ENCODE measurements at places on chromosomes 1 and 21. TPM values are rescaled to one million over a fixed set of nuclear protein-coding genes. Genes with fewer than 3 reads are reported as not detected.

GRCh38 chr1:185363205-185363604, 46.2 kb upstream of the IVNS1ABP start:
- DNase-seq: no peak
- no peak overlapping the region for H3K27ac ChIP-seq
- peaks cover 11% of the 10 kb centered on the region for H3K4me1 ChIP-seq
- peaks cover 15% of the 10 kb centered on the region for H3K36me3 ChIP-seq
- H3K4me3 ChIP-seq: no peak overlapping the region
- no peaks in the 10 kb centered on the region for H3K27me3 ChIP-seq

GRCh38 chr1:19112891-19113696, 97.0 kb downstream of the UBR4 start:
- H3K27ac ChIP-seq: no peak overlapping the region
- no peaks in the 10 kb centered on the region for H3K27me3 ChIP-seq
- peaks cover 38% of the 10 kb centered on the region for H3K36me3 ChIP-seq
- no peaks in the 10 kb centered on the region for H3K4me1 ChIP-seq

GRCh38 chr1:233453433-233454200, 126.1 kb downstream of the MAP3K21 start:
- no peaks in the 10 kb centered on the region for H3K36me3 ChIP-seq
- no peak overlapping the region for H3K4me3 ChIP-seq
- no peak overlapping the region for H3K27ac ChIP-seq
- no peaks in the 10 kb centered on the region for H3K27me3 ChIP-seq
- no peak for DNase-seq
- no peaks in the 10 kb centered on the region for H3K4me1 ChIP-seq

DNA sequence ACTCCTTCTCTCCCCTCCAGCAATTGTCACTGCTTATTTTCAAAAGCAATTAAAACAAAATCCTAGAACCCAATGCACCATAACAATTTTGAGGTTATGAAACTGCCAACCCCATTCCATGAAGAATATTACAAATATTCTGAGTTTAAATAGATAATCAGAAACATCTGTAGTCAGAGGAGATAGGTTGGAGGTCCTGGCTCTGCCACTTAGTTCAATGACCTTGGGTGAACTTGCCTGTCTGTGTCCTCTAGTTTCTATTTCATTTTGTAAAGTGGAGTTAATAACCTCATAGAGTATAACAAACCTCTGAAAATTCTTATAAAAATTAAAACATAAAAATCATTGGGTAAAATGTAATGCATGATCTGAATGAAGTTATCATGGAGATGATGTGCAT, 164.6 kb downstream of the KCTD3 start:
- peaks cover 6% of the 10 kb centered on the region for H3K36me3 ChIP-seq
- no peaks in the 10 kb centered on the region for H3K4me1 ChIP-seq
- H3K4me3 ChIP-seq: no peak overlapping the region
- H3K27ac ChIP-seq: no peak overlapping the region
- DNase-seq: no peak

DNA sequence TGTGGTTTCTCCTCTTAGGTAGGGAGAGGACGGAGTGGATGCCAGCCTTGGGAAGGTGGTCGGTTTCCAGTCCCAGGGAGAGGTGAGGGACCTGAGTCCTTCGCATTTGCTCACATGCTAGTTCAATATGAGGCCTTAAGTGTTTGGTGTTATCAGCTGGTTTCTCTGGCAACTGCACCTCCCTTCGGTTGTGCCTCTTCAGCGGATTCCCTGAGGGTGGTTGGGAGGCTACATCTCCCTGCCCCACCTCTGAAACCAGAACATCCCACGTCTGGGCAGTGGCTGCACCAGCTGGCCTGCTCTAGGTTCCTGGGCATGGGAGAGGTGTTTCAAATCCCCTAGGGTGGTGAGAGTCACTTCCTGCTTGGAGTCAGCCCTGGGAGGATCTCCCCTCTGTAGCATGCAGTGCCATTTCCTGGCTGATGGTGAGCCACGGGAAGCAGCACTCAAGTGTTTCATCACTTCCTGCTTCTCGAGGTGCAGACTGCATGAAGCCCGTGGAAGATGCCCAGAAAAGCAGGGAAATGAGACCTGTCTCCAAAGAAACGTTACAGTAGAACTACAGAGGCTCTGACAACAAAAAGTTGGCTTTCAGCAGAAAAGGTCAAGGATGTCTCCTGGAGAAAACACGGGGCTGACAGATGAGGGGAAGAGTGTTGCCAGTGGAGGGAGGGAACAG, 4.5 kb downstream of the TMEM125 start:
- no peak overlapping the region for H3K4me3 ChIP-seq
- H3K36me3 ChIP-seq: no peaks in the 10 kb centered on the region
- H3K27me3 ChIP-seq: peaks cover 3% of the 10 kb centered on the region
- H3K4me1 ChIP-seq: peaks cover 27% of the 10 kb centered on the region
- DNase-seq: no peak

- peak; percentile 60 for DNase-seq
- peaks cover 29% of the 10 kb centered on the region for H3K4me1 ChIP-seq
- peak overlapping the region; percentile 90 for H3K27ac ChIP-seq
- H3K27me3 ChIP-seq: no peaks in the 10 kb centered on the region
These were observed 26.6 kb downstream of the SLX9 start for GRCh38 chr21:44966135-44967081.

GRCh38 chr1:159979257-159979656, 25.2 kb upstream of the SLAMF9 start:
- no peak overlapping the region for H3K27ac ChIP-seq
- peaks cover 10% of the 10 kb centered on the region for H3K4me1 ChIP-seq

GRCh38 chr1:15420853-15421465, 11.3 kb downstream of the EFHD2 start:
- H3K4me1 ChIP-seq: peaks cover 9% of the 10 kb centered on the region
- H3K27me3 ChIP-seq: no peaks in the 10 kb centered on the region
- H3K4me3 ChIP-seq: no peak overlapping the region
- no peak overlapping the region for H3K27ac ChIP-seq
- DNase-seq: no peak
- no peaks in the 10 kb centered on the region for H3K36me3 ChIP-seq

DNA sequence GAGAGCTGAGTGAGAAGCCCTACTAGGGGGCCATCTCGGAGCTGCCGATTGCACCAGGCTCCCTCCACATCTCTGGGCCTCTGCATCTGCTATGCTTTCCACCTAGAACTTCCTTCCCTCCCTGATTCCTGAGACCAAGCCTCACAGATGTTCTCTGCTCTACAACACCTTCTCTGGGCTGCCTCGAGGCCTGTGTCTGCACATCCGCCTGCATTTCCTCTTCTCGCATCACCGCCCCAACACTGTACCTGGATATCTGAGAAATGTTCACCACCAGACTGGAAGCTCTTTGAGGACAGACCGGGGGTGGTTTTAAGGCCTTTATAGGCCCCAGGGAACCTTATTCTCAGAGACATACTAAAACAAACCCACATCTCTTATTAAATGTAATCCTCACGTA, 20.7 kb downstream of the CTNNBIP1 start:
- no peaks in the 10 kb centered on the region for H3K27me3 ChIP-seq
- peaks cover 2% of the 10 kb centered on the region for H3K36me3 ChIP-seq
- peak overlapping the region; percentile 85 for H3K27ac ChIP-seq
- peaks cover 39% of the 10 kb centered on the region for H3K4me1 ChIP-seq
- no peak overlapping the region for H3K4me3 ChIP-seq
- DNase-seq: no peak

GRCh38 chr1:84769636-84770035, 79.4 kb upstream of the SSX2IP start:
- H3K4me1 ChIP-seq: peaks cover 24% of the 10 kb centered on the region
- no peak for DNase-seq
- no peak overlapping the region for H3K4me3 ChIP-seq
- no peak overlapping the region for H3K27ac ChIP-seq

GRCh38 chr1:9039761-9040658, 13.8 kb upstream of the SLC2A7 start:
- H3K27ac ChIP-seq: no peak overlapping the region
- H3K36me3 ChIP-seq: peaks cover 6% of the 10 kb centered on the region
- H3K4me1 ChIP-seq: no peaks in the 10 kb centered on the region
- no peak for DNase-seq
- no peak overlapping the region for H3K4me3 ChIP-seq
- peaks cover 4% of the 10 kb centered on the region for H3K27me3 ChIP-seq

DNA sequence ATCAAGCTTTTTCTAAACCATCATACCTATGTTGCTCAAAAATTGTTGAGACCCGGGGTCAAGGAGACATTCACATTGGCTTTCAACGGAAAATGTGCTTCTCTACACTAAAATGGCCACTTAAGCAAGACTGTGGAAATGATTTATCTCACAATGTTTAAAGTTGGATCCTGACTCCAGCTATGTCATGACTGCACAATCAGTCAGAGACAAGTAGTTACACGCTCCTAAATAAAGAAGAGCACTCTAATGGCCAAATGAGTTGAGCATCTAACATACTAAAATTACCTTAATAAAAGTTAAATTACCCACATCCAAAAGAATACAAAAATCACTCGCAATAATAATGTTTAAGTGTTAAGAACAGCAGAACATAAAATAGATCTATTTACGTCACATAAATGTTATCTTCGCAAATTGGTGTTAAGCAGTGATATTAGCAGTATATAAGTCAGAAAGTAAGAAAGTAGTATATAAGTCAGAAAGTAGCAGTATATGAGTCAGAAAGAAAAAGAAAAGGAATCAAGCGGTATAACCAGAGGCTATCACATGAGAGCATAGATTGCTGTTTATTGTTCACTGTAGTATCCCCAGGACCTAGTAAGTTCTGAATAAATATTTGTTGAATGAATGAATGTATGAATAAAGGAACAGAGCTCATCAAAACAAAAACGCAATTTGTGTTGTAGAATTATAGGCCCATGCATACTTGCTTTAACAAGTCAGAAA, 28.4 kb downstream of the ZNF281 start:
- H3K36me3 ChIP-seq: no peaks in the 10 kb centered on the region
- no peaks in the 10 kb centered on the region for H3K27me3 ChIP-seq
- H3K4me1 ChIP-seq: peaks cover 19% of the 10 kb centered on the region
- H3K27ac ChIP-seq: no peak overlapping the region
- DNase-seq: no peak
- no peak overlapping the region for H3K4me3 ChIP-seq

GRCh38 chr1:6495540-6496364, 4.3 kb upstream of the PLEKHG5 start:
- H3K36me3 ChIP-seq: no peaks in the 10 kb centered on the region
- peak overlapping the region; percentile 75 for H3K4me3 ChIP-seq
- H3K4me1 ChIP-seq: peaks cover 35% of the 10 kb centered on the region
- no peak for DNase-seq
- H3K27me3 ChIP-seq: no peaks in the 10 kb centered on the region
- H3K27ac ChIP-seq: no peak overlapping the region

DNA sequence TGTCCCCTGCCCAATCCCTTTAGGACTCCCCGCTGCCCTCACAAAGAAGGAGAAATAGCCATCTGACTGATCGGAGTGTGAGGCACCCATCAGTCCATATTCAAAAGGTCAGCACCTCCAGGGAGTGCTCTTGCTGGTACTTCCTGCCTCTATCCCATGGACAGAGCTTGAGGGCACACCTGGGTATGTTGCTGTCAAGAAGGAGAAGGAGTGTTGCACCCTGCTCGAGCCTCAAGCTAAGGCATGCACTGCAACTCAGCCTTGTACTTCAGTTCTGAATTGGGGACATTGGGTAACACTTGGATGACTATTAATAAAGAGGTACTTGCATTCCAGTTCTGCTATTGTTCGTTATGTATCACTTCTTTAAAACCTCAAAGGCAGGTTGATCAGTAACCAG, 190.3 kb upstream of the ZC3H12A start:
- no peak for DNase-seq
- H3K27me3 ChIP-seq: peaks cover 42% of the 10 kb centered on the region
- H3K36me3 ChIP-seq: no peaks in the 10 kb centered on the region
- no peak overlapping the region for H3K27ac ChIP-seq
- no peaks in the 10 kb centered on the region for H3K4me1 ChIP-seq

DNA sequence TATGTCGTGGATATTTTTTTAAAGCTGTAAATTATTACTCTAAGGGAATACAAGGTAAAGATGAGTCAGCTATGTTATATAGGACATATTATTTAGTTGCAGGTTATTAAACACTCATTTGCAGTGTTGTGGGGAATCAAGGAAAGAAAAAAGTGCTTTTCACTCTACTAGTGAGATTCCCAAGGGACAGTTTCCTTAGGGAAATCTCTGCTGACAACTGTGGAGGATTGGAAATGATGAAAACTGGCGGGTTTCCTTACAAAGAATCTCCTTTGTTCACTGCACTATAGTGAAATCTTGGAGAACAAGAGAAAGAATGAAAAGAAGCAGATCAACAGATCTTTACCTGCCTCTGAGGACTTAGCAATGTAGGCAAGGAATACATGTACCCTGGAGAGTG, 24.5 kb upstream of the TRIM45 start:
- H3K4me1 ChIP-seq: peaks cover 43% of the 10 kb centered on the region
- peak overlapping the region; percentile 45 for H3K27ac ChIP-seq
- H3K4me3 ChIP-seq: no peak overlapping the region
- no peak for DNase-seq
- no peaks in the 10 kb centered on the region for H3K27me3 ChIP-seq
- peaks cover 3% of the 10 kb centered on the region for H3K36me3 ChIP-seq

- H3K4me1 ChIP-seq: peaks cover 6% of the 10 kb centered on the region
- H3K36me3 ChIP-seq: no peaks in the 10 kb centered on the region
- DNase-seq: no peak
- peaks cover 35% of the 10 kb centered on the region for H3K27me3 ChIP-seq
- H3K4me3 ChIP-seq: no peak overlapping the region
- no peak overlapping the region for H3K27ac ChIP-seq
These were observed 60.2 kb downstream of the DMRTB1 start for GRCh38 chr1:53519421-53519820.

GRCh38 chr1:19940486-19941205, 17.2 kb upstream of the PLA2G2E start:
- no peak overlapping the region for H3K4me3 ChIP-seq
- no peak overlapping the region for H3K27ac ChIP-seq
- H3K36me3 ChIP-seq: no peaks in the 10 kb centered on the region
- no peaks in the 10 kb centered on the region for H3K27me3 ChIP-seq
- DNase-seq: no peak

GRCh38 chr1:193077991-193078390, 18.6 kb downstream of the RO60 start:
- no peaks in the 10 kb centered on the region for H3K27me3 ChIP-seq
- peaks cover 51% of the 10 kb centered on the region for H3K36me3 ChIP-seq
- DNase-seq: no peak
- H3K4me3 ChIP-seq: no peak overlapping the region
- H3K4me1 ChIP-seq: no peaks in the 10 kb centered on the region

DNA sequence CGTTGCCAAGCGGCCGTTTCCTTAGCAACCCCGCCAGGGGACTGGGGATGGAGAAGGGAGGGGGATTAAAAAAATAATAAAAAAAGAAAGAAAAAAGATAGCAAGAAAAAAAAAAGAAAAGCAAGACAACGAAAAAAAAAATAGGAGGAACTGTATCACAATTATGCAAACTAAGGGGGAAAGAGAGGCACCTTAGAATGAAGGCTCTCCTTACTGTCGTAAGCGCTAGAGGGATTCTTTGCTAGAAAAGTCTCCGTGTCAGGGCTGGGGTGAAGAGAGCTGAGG, 625 bp upstream of the NEGR1 start:
- no peak overlapping the region for H3K27ac ChIP-seq
- no peak overlapping the region for H3K4me3 ChIP-seq
- H3K27me3 ChIP-seq: peaks cover 51% of the 10 kb centered on the region
- no peaks in the 10 kb centered on the region for H3K36me3 ChIP-seq
- DNase-seq: no peak
- peaks cover 9% of the 10 kb centered on the region for H3K4me1 ChIP-seq

GRCh38 chr1:10960411-10961299, 51.8 kb upstream of the TARDBP start:
- H3K27ac ChIP-seq: no peak overlapping the region
- H3K4me3 ChIP-seq: no peak overlapping the region
- peak; percentile 94 for DNase-seq
- peaks cover 28% of the 10 kb centered on the region for H3K27me3 ChIP-seq
- no peaks in the 10 kb centered on the region for H3K36me3 ChIP-seq

Gene DCDC2B
- not detected for total RNA-seq

Gene NPHS2
- total RNA-seq: not detected

Gene LORICRIN
- not detected for total RNA-seq

Gene PRAMEF1
- not detected for total RNA-seq

Gene CASQ2
- total RNA-seq: 0.24 TPM

Gene UBE2U
- total RNA-seq: not detected

Gene TNFRSF9
- total RNA-seq: 2.3 TPM

Gene USP33
- 77.7 TPM for total RNA-seq

Gene PRAMEF20
- total RNA-seq: not detected

Gene CCDC27
- total RNA-seq: not detected

All from mesothelial cell of epicardium (in vitro differentiated cells).